RWPE2 (cell line): ENCODE measurements at places on chromosomes 1 and 21.

GRCh38 chr21:42565206-42565810, 51.7 kb downstream of the SLC37A1 start:
- DNase-seq = no peak

DNA sequence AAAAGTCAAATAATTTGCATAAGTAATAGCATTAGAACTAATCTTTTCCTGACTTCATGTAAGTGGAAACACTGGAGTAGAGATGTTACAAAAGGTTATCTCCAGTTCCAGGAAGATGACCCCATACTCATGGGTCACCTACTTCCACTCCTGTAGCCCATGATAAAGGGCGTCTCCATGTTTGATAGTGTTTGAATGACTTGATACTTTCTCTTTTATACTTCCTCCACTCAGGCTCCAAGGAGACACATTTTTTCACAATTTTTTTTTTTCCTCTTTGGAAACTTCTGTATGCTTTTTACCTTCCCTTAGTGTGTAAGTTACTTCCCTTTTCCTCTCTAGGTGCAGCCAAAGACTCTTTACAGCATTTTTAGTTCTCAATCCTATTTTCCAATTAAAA, 382.1 kb upstream of the B3GALT2 start:
- no peak for DNase-seq

DNA sequence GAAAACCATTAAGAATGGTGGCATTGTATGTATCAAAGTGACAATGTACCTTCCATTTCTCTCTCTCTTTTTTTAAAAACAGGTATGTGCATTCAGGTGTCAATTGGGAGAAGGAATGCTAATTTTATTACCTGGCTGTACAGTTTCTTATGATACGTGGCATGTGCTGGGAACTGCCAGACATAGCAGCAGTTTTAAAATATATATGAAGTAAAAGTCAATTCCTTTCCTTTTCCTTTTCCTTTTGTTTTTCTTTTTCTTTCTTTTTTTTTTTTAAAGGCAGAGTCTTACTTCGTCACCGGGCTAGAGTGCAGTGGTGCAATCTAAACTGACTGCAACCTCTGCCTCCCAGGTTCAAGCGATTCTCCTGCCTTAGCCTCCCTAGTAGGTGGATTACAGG, 37.0 kb downstream of the SPEN start:
- DNase-seq = no peak

DNA sequence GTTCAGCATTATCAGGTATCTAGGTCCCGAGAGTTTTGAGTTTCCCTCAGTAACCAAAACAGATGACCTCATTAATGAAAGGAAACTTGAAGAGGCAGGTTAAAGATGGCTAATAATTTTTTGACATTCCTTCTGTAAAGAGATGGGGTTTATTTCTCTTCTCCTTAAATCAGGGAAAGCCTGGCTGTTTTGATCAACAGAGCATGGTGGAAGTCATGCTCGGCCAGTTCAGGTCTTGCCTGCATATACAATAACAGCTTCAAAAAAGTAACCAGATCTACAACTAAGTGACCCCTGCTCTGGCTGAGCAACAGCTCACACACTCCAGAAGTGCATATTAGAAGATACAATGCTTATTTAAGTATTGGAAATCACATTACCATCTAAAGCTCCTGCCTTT, 36.6 kb upstream of the POU2F1 start:
- DNase-seq = no peak

- DNase-seq = no peak
Measured at GRCh38 chr1:172883387-172883791, 167.4 kb downstream of the TNFSF18 start.

- no peak for DNase-seq
Measured at GRCh38 chr1:81424061-81424460, 376.7 kb upstream of the ADGRL2 start.

DNA sequence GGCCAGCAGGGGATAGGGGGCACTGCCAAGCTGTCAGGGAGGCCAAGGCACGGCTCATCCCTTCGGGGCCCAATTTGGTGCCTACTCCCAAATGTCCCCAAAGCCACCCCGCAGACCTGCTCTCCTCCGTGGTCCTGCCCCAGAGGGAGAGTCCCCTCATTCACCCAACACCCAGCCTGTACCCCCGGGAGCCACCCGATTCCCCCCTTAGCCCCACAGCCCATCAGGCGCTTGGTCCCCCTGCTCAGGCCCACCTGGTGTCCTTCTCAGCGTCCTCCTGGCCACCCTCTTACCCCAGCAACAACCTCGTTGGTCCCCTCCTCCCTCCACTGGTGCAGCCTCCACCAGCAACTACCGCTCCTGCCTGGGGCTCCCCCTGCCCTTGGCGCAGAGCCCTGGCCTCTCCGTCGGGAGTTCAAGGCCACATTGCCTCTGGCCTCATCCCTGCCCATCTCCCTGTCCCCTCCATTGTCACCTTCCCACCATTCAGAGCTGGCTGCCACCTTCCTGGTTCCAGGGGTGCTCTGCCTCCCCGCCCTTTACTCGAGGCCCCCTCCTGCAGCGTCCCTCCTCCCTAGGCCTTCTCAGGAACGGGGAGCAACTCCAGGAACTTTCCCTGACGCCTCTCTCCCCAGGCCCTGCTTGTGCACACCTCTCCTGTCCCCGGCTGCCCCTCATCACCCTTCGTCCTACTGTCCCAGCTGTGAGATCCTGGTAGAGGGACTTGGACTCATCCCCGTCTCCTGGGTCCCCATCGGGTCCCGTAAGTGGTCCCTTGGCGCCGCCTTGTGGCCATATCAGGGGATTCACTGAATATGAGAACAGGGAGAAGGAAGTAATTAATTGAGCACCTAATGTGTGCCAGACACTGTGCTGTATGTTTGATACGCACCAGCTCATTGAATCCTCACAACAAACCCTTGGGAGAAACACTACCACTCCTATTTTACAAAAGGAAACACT, 73.9 kb downstream of the RAP1GAP start:
- DNase-seq = no peak

- DNase-seq = no peak
Measured at GRCh38 chr21:28607545-28607944, 385.1 kb downstream of the LTN1 start.

DNA sequence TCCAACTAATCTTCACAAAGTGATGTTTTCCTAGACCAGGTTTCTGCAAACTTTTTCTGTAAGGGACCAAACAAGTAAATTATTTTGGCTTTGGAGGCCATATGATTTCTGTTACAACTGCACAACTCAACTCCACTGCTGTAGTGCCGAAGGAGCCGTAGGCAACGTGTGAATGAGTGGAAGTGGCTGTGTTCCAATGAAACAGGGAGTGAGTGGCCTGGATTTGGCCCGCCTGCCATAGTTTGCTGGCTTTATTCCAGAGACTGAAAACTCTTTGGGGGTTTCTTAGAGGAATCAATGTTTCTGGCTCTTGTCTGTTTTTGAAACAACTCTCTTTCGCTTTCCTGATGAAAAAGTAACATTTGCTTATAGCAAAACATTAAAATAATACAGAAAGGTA, 12.6 kb upstream of the ACTL8 start:
- no peak for DNase-seq

DNA sequence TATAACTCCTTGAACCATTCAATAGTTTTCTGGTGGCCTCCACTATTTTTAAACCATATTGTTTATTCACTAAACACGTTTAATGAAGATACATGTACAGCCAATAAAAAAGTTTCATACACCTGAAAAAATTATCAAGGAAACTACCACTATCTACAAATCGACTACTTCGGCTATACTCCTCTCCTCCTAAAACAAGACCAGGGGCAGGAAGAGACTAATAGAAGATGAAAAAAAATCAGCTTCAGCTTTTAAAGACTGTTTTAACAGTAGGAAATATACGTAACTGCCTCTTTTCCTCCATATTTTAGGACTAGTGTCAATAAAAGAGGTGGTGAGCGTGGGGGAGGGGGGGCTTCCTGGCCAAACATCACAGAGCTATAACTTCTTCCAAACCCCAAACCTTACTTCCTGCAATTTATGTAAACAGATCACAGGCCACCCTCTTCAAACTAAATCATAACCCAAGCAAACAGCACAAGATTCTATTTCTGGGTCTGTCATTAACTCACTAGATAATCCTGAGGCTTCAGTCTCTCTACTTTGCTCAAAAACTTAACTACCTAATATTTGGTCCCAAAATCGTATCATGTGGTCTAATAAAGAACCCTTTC, 15.1 kb downstream of the FOXJ3 start:
- no peak for DNase-seq

DNA sequence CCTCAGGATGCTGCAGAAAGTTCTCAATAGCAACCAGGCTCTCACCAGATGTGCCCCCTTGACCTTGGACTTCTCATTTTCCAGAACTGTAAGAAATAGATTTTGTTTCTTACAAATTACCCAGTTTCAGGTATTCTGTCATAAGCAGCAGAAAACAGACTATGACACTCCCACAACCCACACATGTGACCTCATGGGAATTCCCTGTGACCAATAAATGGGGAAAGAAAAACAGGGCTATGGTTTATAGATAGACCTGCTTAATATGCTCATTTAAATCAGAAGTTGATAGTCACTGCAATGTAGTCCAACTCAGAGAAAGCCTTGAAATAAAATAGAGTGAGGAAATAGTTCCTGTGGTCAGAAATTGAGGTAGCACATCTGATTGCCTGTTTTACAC, 380.9 kb upstream of the PTBP2 start:
- DNase-seq = no peak

- DNase-seq = peak; percentile 61
Measured at GRCh38 chr1:61142726-61143500, 60.6 kb downstream of the NFIA start.

- no peak for DNase-seq
Measured at GRCh38 chr1:54417123-54417522, 10.9 kb upstream of the SSBP3 start.

GRCh38 chr1:215045698-215046308, 36.7 kb upstream of the KCNK2 start:
- DNase-seq = no peak

GRCh38 chr1:2279817-2280216, 51.7 kb downstream of the SKI start:
- no peak for DNase-seq

DNA sequence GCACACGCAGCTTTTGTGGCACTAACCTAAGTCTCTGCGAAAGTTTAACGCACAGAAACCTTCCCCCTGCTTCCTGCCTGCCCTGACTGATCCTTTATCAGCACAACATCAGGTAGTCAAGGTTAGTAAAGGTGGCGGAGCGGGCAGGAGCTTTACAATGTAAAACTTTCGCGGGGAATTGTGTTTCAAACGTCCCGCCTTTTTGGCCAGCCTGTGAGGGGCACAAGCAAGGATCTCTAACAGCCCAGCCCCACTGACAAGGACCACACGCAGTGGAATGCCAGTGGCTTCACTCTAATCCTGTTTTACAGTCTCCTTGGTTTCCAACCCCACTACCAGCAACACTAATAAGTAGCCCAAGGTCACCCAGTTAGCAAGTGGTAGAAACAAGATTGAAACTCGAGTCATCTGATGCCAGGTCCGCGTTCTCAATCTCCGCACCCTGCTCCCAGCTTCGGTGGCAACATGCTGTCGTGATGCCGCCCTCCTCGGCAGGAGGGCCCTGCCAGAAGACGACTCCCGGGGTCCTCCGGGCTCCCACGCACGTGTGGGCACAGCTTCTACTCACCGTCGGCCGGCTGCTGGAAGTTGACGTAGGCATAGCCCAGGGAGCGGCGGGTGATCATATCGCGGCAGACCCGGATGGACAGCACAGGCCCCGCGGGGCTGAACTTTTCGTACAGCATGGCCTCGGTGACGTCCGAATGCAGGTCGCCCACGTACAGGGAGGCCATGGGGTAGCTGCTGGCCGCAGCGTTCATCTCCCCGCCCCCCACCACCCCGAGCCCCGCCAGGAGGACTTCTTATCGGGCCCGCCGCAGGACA, 1.2 kb downstream of the PABPC4 start:
- no peak for DNase-seq

GRCh38 chr1:109091078-109091838, 694 bp downstream of the TMEM167B start:
- DNase-seq = no peak

DNA sequence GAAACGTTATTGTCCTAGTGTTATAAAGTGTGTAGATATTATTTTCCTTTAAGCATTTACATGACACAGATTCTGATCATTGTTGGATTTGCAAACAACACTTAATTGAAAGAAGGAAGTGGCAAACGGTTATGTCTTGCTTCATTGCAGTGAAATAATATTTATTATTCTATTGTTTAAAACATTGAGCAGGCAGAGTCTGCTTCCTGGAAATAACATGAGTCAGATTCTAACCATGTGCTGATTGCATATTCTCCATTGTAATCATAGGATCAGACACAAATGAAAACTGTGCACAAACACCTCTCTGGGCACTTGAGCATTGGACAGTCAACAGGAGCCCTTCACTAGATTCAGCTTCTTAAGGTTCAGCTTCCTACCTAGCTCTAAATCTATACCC, 46.8 kb upstream of the USP25 start:
- no peak for DNase-seq

- peak; percentile 98 for DNase-seq
Measured at GRCh38 chr1:46183079-46183847, 7.0 kb upstream of the P3R3URF start.

DNA sequence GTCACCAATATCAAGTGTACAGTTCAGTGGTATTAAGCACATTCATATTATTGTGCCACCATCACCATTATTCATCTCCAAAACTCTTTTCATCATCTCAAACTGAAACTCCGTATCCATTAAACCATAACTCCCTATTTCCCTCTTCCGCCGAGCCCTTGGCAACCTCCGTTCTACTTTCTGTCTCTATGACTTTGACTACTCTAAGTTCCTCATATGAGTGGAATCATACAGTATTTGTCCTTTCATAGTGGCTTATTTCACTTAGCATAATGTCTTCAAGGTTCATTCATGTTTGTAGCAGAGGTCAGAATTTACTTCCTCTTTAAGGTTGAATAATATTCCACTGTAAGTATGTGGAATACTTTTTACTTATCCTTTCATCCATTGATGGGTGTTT, 21.7 kb downstream of the SELP start:
- no peak for DNase-seq

DNA sequence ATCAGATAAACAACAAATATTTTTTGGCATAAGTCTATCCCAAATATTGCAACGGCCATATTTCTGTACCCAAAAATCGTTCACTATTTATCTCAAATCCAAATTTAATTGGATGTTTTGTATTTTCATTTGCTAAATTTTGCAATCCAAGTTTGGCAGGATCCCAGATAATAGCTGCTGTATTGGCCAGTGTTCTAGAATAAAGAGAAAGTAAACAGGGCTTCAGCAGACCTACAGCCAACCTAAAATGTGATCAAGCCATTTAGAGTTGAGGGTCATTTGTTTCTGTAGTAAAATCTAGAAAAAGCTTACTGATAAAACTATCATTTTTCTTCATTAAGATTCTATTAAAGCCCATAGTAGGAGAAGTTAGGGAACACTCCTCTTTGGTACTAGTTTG, 506.6 kb upstream of the PTBP2 start:
- DNase-seq = no peak

DNA sequence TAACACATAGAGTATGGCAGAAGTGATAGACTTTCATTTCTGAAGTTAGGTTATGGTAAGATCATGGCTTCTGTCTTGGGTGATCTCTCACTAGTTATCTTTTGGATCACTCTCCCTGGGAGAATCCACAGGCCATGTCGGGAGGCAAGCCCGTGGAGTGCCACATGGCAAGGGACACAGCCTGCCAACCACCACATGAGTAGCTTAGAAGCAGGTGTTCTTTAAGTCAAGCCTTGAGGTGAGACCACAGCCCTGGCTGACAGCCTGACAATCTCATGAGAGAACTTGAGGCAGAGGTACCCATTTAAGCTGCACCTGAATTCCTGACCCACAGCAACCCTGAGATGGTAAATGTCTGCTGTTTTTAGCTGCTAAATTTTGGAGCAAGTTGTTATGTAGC, 130.4 kb downstream of the KCNN3 start:
- no peak for DNase-seq
